ENCODE measurements at places on chromosomes 2 and 18.

- no peak for DNase-seq
Observed at GRCh38 chr2:100393362-100393761, 24.1 kb downstream of the CHST10 start.

GRCh38 chr2:33298233-33298632 lies 178.2 kb upstream of the RASGRP3 start:
- no peak for DNase-seq

GRCh38 chr2:216160786-216161185 lies 51.6 kb downstream of the XRCC5 start:
- DNase-seq = no peak

DNA sequence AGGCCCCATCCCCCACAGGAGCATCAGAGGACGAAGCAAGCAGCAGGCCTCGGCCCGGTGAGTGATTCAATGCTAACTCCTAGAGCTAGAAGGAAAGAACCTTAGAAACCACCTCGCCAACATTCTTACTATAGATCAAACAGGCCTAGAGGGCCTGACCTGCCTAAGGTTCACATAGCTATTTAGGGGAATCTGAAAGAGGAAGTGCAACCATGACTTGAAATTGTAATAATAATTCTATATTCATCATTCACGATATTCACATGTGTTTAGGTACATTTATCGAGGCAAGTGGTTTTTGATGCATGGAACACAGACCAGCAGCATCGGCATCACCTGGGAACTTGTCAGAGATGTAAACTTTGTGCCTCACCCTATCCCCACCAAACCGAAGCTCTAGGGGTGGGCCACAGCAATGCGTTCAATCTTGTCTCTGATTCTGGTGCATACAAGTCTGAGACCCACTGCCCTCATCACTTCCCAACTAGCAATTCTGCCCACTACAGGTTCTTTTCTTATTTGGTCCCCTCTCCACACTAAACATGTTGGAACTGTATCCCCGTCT lies 78.0 kb upstream of the DNMT3A start:
- DNase-seq = no peak

DNA sequence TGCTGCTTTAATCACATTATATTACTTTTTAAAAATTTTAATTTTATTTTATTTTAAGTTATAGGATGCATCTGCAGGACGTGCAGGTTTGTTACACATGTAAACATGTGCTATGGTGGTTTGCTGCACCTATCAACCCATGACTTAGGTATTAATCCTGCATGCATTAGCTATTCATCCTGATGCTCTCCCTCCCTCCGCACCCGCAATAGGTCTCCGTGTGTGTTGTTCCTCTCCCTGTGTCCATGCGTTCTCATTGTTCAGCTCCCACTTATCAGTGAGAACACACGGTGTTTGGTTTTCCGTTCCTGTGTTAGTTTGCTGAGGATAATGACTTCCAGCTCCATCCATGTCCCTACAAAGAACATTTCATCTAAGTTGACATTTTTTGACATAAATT lies 283.2 kb downstream of the CYRIA start:
- DNase-seq = no peak

DNA sequence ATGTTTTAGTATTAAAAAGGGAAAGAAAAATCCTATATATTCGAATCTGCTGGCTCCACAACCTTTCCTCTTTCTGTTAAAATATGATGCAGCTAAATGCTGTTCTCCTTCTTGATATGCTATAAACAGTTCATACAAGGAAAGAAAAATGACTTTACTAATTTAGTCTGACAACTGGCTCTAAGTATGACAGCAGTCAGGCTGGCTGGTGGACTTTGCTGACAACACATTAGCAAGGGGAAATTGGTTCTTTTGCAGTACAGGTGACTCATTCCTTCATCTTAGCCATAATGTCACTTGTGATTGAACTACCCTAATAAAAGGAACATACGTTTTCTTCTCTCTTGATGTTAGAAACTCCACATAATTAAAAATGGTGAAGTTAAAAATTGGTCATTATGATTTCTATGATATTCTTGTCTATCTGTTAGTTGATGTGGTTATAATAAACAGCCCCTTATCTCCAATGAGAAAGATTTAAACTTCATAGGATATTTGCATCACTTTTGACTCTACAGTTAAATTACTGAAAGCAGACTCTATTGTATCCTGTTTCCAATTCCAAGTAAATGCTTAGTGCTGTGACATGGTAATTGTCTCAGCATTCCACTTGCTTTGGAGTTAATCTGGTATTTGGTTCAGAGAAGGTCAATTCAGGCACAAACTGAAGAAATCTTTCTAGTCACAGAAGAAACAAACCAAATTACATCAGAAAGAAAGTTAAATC lies 315.3 kb upstream of the GULP1 start:
- DNase-seq = no peak

DNA sequence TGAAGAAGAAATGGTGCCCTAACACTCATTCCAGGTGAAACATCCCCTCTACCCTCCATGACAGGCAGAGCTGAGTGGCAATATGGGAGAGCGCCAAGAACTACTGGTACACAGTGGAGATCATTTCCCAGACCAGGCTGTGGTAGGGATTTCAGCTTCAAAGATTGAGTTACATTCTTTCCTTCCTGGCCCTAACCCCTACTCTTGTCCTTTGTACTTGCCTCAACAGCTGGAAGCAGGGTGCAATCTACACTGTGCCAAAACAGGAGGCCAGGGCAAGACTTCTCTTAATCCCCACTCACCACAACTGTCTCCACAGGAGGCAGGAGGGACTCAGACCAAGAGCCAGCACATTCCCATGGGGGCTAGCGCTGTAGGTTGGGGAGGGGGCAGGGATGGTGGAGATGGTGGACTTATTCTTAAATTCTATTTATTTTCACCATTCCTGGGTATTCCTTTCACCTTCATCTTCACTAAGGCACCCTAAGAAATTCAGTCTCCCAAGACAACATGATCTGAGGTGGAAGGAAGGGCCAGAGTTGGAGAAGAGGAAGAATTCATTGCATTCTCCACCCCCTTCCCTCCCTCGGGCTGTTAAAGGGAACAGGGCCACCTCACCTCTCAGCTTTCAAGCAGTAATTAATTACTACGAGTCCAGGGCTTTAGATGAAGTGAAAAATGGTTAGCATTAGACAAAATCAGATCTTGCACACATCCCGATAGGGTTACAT lies 65.9 kb downstream of the AAK1 start:
- DNase-seq = peak; percentile 27

DNA sequence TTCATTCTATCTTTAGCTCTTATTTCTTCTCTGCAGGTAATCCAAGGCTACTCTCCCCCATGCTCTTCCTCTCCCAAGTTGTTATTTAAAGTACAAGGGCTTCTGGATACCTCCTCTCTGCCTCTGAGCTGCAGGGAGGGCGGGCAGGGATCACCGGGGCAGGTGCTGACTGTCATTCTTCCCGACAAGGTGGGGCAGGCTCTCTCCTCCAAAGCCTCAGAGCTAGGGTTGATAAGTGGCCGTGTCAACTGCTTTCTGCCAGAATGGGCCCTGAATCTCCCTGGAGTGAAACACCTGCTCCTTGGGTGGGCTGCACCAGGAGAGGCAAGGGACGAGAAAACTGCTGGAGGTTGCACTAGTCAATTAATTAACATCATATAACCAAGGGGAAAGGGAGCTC lies 250.3 kb downstream of the SLC4A3 start:
- DNase-seq = no peak

GRCh38 chr18:79425569-79425886 lies 29.8 kb downstream of the NFATC1 start:
- no peak for DNase-seq

GRCh38 chr2:3100386-3100785 lies 277.2 kb downstream of the EIPR1 start:
- DNase-seq = no peak

DNA sequence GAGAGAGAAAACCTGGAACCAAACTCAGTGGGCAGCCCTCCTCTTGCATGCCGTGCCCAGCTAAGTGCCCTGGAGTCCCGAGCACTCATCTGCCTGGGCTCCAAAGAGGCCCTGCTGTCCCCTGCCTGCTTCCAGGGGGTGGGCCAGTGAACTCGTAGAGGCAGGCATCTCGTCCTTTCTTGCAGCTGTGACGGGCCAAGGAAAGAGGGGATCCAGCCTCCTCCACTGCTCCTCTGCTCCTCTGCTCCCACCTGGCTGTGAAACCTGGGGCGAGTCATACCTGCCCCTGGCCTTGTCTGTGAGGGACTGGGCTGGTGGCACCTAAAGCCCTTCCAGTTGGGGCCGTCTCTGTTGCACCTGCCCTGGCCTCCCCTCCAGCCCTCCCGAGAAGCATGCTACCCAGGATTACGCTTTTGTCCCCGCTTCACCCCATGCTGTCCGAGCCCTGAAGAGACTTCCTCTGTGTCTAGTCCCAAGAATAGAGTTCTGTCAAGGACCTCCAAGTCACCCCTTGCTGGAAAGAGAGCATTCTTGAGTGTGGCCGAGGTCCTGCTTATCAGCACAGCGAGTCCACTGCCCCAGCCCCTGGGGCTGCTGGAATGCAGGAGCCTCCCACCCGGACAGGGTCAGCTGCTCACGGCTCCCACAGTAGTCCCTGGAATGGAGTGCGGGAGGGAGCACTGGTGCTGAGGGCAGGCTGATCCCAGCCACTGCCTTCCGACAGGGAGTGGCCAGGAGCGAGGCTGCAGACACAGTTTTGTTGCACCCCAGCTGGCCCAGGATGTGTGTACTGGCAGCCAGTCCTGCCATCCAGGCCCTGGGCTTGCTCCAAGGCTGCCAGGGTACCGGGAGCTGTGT lies 14.3 kb downstream of the KCNK3 start:
- DNase-seq = no peak
